ENCODE measurements at places on chromosomes 5 and 9.
A peak's percentile ranks its signal among the peaks of the same experiment; 100 is the strongest.

GRCh38 chr5:88663793-88664216 is 219.2 kb downstream of the MEF2C start:
- DNase-seq = peak; percentile 35

- DNase-seq = no peak
These were observed 35.7 kb downstream of the RAD50 start for GRCh38 chr5:132592521-132592920.

DNA sequence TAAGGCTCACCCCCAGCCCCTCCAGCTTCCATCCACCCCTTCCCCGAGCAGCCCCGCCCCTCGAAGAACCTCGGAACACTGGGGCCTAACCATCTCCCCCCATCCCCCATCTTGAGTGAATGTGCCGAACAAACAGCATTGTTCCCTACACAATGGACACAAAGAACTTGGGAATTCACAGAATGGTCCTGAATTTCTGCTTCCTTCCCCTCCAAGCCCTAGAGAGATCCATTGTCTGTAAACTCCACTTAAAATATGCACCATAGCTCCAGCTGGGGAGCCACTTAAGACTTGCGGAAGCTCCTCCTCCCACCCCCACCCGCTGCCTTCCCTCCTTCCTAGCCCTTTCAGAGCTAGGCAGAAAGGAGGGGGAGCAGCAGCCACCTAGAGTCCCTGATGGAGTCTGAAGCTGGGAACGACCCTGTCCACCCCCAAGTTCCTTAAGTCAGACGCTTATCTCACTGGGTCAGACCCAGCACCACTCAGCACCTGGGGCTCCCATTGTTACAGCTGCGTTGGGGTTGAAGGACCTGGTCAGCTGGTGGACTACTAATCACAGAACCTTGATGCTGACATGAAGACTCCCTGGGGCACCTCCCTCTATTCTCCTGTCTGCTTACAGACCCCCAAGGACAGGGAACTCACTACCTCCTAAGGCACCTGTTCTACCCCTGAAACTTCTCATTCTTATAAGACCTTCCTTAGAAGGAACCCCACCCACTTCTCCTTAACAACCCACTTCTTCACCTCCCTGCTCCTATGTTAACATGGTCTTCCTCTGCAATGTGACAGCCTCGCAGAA is 61.4 kb downstream of the PCDH1 start:
- DNase-seq = no peak

DNA sequence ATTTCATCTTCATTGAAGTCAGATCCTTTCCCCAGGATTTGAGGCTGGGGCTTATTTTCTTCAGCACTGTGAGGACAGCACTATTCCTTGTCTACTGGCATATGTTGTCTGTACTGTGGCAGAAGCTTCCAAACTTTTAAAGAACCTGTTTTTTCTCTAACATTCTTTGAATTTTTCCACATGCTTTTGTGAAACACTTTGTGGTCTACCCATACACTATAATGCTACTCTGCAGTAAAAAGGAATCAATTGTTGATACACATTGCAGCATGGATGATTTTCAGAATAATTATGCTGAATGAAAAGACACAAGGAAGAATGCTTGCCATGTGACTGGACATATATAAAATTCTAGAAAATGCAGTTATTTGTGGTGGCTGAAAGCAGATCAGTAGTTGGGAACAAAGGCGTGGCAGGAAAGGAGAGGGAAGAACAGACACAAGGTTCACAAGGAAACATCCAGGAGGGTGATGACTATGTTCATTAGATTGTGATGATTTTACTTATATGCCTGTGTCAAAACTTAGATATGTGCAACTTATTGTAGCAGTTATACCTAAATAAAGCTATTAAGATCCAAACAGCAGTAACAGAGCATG is 96.8 kb downstream of the WNK2 start:
- DNase-seq = no peak

GRCh38 chr9:75983319-75984045 is 93.0 kb downstream of the PCSK5 start:
- no peak for DNase-seq

GRCh38 chr9:614431-614830 is 227.1 kb upstream of the DMRT1 start:
- DNase-seq = peak; percentile 97

- DNase-seq = peak; percentile 16
These were observed 21.2 kb downstream of the TXNDC8 start for GRCh38 chr9:110316261-110317075.

GRCh38 chr9:36289836-36290435 is 31.7 kb upstream of the GNE start:
- DNase-seq = no peak

GRCh38 chr9:2849941-2850340 is 6.0 kb upstream of the PUM3 start:
- no peak for DNase-seq

DNA sequence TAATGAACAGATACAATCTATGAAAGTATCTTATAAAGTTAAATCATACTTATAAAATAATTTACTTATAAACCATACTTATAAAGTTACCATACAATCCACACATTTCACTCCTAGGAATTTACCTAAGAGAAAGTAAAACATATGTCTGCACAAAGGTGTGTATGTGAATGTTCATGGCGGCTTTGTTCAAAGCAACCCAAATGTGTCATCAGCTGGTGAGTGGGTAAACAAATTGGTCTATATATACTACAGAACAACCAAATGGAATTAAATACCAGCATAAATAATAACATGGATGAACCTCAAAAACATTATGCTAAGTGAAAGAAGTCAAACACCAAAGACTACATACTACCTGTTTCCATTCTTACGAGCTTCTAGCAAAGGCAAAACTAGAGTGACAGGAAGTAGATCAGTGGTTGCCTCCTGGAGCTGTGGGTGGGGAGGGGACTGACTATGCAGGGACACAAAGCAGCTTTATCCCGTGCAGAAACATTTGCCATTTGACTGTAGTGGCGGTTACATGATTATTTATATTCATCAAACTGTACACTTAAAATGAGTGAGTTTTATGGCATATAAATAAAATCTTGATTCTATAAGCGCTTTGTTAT is 10.6 kb downstream of the TRAF1 start:
- peak; percentile 48 for DNase-seq

GRCh38 chr9:8877753-8878494 is 1078.3 kb upstream of the DMAC1 start:
- DNase-seq = no peak

- no peak for DNase-seq
These were observed 86.9 kb downstream of the ATG10 start for GRCh38 chr5:82058710-82059109.

- DNase-seq = peak; percentile 83
These were observed 79.3 kb upstream of the MAP3K1 start for GRCh38 chr5:56735849-56736641.

- no peak for DNase-seq
These were observed 31.3 kb downstream of the ZFAND5 start for GRCh38 chr9:72333709-72334108.

- no peak for DNase-seq
These were observed 186.8 kb downstream of the SNX18 start for GRCh38 chr5:54704333-54704732.
